NCI-H2081 treated with DMSO at 0.1 percent for 48 hours (cell line): ENCODE measurements at places on chromosomes 11 and 22.

DNA sequence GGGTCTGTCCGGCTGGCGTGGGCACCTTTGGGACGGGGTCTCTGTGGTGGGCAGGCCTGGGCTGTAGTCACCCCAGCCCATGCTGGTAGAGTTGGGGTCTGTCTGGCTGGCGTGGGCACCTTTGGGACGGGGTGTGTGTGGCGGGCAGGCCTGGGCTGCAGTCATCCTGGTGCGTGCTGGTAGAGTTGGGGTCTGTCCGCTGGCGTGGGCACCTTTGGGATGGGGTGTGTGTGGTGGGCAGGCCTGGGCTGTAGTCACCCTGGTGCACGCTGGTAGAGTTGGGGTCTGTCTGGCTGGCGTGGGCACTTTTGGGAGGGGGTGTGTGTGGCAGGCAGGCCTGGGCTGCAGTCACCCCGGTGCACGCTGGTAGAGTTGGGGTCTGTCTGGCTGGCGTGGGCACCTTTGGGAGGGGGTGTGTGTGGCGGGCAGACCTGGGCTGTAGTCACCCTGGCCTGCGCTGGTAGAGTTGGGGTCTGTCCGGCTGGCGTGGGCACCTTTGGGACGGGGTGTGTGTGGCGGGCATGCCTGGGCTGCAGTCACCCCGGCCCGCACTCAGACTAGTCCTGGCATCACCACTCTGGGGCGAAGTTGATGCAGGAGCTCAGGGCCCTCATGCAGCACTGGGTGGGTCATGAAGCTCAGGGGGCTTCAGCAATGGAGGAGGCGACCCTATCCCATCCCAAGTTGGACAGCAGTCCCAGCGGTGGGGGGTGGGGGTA is 19.3 kb downstream of the PRR33 start:
- no peak for DNase-seq

GRCh38 chr22:31945971-31946680 is 1.8 kb downstream of the YWHAH start:
- no peak for DNase-seq

DNA sequence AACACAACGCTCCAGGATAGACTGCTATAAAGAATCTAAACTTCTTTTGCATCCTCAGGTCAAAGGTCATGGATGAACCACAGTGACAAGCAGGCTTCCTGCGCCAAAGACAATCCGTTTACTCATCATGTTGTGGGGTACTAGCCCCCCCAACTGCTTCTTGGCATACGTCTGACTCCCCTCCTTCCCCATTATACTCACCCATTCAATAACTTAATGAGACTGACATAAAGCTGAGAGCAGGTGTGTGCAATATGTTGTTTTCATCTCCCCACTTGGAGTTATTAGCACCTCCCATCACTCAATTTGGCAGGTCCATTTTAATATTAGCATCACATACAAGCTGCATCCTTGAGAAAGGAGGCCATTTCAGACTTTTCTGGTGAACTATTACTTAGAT is 157.1 kb downstream of the CADM1 start:
- DNase-seq = no peak

DNA sequence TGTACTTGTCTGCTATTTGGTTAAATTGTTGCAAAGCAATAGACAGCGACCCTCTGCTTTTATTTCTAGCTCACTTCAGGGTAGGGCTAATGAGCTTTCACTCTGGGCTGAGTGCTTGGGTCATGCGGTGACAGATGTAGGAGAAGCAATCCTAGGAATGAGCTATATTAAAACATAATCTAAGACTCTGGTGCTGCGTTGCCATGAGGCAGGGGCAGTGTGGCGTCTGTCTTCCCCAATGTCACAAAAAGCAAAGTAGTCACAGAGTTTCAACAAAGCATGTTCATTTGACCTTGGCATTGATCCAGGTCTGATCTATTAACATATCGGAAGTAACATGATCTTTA is 55.5 kb upstream of the GRAMD1B start:
- DNase-seq = no peak

DNA sequence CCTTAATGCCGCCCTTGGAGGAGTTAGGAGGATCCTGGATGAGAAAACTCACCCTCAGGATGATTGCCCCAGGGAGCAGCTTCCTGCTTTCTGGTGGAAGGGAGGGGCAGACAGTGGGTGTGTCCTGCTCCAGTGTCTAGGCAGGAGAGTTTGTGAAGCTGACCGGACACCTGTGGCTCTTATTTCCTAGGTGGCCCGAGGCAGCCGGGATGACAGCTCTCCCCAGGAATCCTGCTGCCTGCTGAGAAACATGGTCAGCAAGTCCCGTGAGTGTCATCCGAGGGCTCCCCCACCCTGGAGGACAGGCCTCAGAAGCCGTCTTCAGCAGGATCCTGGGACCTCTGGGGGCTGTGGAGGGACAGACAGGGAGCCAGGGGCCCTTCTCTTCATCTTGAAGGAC is 50.4 kb downstream of the ST3GAL4 start:
- no peak for DNase-seq

- no peak for DNase-seq
Observed at GRCh38 chr11:78179459-78180071, 8.9 kb downstream of the KCTD21 start.

DNA sequence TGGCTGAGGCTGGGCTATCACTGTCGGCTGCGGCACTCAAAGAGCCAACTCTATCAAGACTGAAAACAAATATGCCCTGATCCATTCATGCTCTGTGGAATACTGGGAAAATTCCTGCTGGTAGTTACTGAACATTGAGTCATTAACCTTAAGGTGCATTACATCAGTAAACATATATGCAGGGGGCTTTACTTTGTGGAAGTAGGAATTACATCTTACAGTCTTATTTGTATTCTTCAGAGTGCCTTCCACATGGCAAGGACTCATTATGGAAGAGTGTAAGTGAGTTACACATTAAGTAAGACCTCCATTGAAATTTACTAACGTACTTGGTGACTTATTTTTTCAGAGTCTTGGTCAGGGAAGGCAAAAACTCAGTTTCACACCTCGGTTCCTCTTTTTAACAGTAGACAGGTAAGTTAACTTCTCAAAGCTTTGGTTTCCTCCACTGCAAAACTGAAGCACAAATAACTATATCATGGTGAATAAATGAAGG is 4.5 kb downstream of the OR5B21 start:
- no peak for DNase-seq

- DNase-seq = no peak
Observed at GRCh38 chr11:92964471-92964870, 5.0 kb upstream of the MTNR1B start.

DNA sequence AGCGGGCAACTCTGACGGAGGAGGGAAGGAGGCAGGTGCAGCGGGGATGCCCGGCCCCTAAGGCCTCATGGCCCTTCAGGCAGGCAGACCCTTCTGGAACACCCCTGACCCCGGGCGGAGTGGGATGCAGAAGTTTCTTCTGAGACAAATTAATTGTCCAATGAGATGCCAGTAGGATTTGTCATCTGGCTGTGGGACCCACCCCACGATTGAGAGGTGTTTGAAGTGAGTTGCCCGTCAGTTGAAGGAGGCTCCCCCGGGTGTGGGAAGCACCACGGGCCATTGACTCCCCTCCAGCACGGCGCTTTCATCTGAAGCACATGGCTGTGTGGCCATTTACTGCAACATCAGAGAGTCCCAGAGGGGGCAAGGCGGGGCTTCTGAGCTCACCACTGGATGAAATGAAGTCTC is 527.8 kb downstream of the BRD1 start:
- no peak for DNase-seq

DNA sequence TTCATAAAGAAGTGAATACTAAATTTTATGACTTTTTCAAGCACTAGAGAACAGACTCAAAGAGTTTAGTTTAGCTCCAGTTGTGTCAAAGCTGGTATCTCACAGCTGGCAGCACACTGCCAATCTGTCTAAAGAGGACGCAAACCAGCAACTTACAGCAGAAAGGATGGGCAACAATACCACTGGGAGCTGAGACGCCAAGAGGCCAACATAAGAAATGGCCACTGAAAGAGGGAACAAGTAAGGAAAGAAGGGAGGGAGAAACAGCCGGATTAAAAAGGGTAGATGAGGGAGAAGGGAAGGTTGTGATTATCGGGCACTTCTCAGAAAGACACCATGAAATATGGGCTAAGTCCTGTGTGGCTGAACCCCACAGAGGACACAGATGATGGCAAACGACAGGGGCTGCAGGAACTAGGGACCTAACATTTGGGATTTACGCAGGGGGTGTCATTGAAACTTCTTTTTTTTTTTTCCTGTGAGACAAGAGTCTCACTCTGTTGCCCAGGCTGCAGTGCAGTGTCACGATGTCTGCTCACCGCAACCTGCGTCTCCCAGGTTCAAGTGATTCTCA is 41.7 kb downstream of the SERPIND1 start:
- no peak for DNase-seq

- DNase-seq = no peak
Observed at GRCh38 chr11:122193457-122193856, 77.4 kb upstream of the BLID start.

DNA sequence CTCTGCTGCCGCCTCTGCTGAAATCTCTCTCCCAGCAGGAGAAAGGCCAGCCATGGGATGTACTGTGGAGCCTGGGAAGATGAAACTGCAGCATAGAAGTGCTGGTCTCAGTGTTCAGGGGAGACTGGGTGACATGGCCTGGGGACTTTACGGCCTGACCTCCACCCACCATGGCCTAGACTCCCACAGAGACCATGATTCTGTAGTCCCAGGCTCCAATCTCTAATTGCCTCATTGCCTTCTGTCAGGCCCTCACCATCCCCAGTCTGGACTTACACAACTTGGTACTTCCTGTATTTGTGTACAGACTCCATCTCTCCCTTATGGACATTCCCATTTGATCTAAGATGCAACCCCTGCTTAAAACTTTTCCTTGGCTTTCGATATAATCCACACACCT is 43.1 kb downstream of the TRAF6 start:
- no peak for DNase-seq

GRCh38 chr11:118081241-118081958 is 4.5 kb downstream of the TMPRSS4 start:
- DNase-seq = no peak

DNA sequence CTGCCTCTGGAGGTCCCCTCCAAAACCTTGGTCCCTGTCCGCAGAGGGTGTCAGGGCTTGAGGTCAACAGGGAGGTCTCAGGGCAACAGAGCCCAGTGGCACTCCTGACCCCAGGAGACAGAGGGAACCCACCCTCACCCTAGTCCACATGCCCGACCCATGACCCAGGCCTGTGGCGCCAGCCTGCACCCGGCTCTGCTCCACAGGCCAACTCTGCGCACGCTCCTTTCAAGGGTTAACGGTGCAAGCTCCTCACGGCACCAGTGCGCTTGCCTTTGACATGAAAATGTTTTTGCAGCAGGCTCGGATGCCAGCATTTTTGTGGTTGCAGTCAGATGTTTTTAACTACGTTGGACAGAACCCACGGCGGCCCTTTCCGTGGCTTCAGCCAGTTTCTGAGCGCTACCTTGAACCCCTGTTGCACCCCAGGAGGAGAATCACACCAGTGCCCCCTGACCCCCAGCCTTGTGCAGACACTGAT is 68.6 kb downstream of the CDKN1C start:
- DNase-seq = no peak

DNA sequence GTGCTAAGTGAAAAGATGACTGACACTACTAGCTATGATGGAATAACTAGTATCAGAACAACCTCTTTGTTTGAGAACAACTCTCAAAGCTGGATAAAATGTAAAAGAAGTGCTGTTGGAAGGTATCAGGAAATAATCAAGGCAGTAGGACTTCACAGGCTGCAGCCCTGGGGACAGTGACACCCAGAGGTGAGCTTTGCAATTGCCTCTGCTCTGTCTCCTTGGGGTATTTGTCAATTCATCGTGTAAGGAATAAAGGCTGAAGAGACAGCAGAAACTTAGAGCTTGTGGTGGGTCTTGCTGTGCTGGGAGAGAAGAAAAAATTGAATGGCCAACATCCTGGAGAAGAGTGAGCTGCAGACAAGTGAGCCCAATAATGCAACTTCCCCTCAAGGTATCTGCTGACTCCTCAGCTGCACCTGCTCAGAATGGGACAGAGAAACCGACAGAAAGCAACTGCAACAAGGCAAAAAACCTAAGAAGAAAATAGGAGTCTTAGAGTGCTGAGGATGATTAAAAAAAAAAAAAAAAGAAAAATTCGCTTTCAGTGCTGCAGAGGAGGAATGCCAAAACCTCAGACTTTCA is 141.1 kb downstream of the RCN1 start:
- no peak for DNase-seq

- no peak for DNase-seq
Observed at GRCh38 chr11:1561266-1561665, 10.8 kb downstream of the DUSP8 start.

GRCh38 chr11:58286249-58286648 is 18.2 kb upstream of the OR10W1 start:
- DNase-seq = no peak

GRCh38 chr11:45743556-45744468 is 61.1 kb upstream of the SLC35C1 start:
- no peak for DNase-seq

DNA sequence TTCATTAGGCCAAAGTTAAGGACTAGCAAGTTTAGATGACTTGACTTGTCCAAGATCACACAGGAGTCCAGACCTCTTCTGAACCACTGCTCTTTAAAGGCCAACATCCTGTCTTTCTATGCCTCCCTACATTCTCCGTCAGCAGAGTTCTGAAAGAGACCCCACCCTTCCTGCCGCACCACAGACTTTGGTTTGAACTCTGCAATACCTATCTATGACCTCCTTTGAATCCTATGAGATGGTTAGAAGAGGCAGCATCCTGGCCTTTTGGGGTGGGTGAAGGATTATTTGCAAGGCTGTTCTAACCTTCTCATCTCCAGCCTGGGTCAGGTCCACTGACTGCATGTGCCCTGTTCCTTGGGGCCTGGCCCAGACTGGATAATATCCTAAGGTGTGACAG is 4.3 kb upstream of the RRM1 start:
- no peak for DNase-seq

- DNase-seq = no peak
Observed at GRCh38 chr11:65945430-65945911, at the start of gene TSGA10IP. TSS of gene TSGA10IP (plus strand) at chr11:65945480. CDS start at chr11:65945676, 196 bp downstream.

DNA sequence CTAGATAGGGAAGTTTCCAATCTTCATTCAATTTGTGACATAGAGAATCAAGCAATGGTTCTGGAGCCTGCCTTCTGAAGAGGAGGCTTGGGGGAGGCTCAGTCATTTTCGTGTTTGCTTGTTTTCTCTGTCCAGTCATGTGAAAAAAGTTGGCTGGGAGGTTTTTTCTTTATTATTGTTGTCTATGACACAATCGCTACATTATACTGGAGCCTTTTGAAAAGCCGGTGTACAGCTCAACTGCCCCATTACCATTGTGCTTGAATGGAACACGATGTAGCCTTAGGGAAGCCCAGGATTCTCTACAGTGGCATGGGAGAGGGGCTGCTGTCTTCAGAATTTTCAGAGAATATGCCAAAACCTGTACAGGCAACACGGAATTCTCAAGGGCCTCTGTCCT is 57.9 kb upstream of the NCAM1 start:
- no peak for DNase-seq

GRCh38 chr11:64743591-64744543 is at the start of gene RASGRP2:
TSS of gene RASGRP2 (minus strand) at chr11:64744142. CDS start at chr11:64742866, 1,276 bp downstream.
- no peak for DNase-seq

DNA sequence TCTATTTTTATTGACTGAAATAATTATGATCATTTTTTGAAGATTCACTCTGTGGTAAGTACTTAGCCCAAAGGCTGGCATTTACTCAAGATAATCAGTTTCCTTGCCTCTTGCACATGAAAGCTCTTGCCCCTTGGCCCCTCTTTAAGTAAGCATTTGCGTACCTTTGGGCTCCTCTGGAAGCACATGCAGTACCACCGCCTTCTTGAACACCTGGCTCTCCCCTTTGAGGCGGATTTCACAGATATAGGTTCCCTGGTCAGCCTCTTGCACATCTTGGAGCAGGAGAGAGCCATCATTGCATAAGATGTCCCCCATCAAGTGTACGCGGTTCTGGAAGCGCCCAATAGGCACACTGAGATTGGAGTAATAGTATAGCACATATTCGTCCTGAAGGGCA is 14.5 kb downstream of the JAML start:
- DNase-seq = no peak

- DNase-seq = no peak
Observed at GRCh38 chr11:69657911-69658625, 17.1 kb downstream of the LTO1 start.
